Retinal pigment epithelial cell (primary cell): ENCODE measurements at places on chromosomes 6 and 20.

DNA sequence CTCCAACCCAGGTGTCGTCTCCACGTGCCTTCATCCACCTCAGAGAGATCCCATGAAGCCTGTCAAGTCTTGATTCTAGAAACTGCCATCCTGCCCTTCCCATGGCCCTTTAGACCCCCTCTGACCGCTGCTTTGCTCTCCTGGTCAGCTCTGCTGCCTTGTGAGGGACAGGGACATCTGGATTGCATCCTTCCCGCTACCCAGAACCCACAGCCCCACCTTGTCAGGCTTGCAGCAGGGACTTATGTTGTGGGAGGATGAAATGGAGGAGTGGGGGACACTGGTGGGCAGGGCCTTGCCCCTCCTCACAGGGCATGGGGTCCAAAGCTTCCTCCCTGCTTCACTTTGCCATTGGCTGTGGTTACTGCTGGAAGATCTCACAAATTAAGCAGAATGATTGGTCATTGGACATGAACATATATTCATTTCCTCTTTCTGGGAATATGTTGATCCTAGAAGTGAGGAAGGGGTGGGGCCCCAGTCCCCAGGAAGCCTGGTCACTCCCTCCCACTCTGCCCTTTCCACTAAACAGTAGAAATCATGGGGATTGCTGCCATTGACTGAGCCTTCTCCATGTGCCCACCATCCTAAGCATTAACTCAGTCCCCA lies 4.5 kb downstream of the GLP1R start:
- no peak for DNase-seq

DNA sequence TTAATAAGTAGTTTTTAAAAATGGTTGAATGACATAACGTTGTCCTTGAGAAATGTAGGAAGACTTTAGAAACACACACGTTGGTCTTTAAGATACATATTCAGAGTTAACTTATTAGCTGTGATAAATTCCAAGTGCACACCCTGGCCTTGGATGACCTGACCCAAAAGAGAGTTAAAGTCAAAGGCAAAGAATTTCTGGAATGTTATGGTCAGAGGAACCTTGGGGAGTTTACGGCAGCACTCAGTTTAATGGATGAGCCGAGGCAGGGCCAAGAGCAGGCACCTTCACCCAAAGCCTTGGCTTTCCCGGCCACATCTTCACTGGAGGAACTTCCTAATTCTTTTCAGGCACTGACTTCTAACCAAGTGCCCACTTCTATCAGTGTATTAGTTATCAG lies 200.5 kb downstream of the SMOC2 start:
- no peak for DNase-seq

- DNase-seq: no peak
Measured at GRCh38 chr6:3841066-3841454, 8.1 kb upstream of the FAM50B start.

DNA sequence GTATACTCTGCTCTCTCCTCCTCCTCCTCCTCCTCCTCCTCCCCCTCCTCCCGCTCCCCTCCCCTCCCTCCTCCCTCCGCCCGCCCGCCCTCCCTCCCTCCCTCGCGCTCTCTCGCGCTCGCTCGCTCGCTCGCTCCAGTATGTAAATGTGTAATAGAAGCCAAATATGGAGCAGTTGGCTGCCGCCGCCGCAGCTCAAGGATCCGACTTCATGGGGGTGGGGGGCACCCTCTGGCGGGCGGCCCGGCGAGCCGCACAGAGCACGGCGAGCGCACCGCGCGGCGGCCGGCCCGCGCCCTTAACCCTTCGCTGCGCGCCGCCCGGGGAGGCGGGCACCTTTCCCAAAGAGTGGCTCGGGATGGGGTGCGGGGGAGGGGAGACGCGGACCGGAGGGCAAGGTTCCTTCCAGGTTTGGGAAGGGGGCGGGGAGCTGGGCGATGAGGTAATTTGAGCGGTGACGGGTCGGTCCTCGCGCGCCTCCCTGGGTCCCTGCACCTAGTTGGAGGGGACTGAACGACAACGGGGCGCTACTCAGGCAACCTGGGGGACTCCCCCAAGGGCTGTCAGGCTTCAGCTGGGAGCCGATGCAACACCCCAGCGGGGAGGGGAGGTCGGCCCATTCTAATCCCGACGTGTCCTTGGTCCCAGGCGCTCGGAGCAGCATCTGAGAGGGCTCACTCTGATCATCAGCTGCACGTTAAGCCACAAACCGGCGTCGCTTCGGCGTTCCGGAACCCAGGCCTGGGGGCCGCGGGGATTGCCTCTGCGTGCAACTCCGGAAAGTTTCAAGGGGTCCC lies 409 bp upstream of the ATXN1 start:
- peak; percentile 75 for DNase-seq

- no peak for DNase-seq
Measured at GRCh38 chr20:2213401-2213800, 82.4 kb upstream of the TGM3 start.

GRCh38 chr6:168067081-168067759 lies 11.8 kb downstream of the FRMD1 start:
- DNase-seq: no peak

GRCh38 chr20:5526516-5526915 lies 209.8 kb upstream of the PROKR2 start:
- no peak for DNase-seq

DNA sequence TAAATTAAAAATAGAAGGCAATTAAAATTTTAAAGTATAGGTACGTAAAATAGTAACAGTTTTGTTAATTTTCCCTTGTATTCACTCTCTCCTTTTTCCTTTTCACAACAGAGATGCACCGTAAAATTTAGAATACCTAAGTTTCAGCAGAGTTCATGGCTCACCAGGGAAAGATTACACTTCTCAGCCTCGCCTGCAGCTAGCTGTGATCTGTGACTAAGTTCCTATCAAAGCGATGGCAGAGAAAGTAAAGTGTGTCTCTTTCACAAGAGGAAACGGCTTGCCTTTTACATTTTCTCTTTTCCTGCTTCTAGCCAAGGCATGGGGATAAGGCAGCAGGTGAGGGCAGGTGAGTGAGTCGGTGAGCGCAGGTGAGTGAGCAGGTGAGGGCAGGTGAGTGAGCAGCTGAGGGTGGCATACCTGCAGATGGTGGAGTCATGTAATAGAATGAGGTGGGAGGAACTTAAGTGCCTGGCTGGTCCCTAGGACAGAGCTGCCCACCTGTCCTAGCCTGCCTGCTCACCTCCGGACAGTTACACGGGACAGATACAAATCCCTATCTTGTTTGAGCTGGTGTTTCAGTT lies 30.9 kb downstream of the ZFP64 start:
- DNase-seq: no peak

GRCh38 chr6:135458051-135458450 lies 39.5 kb downstream of the AHI1 start:
- no peak for DNase-seq

DNA sequence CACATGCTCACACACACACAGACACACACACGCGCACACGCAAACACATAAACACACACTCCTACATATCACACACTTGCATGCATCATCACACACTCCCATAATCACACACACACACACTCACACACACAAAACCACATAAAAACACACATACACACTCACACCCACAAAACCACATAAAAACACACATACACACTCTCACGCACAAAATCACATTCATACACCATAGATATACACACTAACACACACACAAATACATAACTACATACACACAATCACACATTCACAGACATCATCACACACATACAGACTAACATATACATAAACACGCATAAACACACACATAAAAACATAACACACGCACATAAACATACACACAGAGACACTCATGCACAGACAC lies 57.8 kb upstream of the QKI start:
- no peak for DNase-seq

DNA sequence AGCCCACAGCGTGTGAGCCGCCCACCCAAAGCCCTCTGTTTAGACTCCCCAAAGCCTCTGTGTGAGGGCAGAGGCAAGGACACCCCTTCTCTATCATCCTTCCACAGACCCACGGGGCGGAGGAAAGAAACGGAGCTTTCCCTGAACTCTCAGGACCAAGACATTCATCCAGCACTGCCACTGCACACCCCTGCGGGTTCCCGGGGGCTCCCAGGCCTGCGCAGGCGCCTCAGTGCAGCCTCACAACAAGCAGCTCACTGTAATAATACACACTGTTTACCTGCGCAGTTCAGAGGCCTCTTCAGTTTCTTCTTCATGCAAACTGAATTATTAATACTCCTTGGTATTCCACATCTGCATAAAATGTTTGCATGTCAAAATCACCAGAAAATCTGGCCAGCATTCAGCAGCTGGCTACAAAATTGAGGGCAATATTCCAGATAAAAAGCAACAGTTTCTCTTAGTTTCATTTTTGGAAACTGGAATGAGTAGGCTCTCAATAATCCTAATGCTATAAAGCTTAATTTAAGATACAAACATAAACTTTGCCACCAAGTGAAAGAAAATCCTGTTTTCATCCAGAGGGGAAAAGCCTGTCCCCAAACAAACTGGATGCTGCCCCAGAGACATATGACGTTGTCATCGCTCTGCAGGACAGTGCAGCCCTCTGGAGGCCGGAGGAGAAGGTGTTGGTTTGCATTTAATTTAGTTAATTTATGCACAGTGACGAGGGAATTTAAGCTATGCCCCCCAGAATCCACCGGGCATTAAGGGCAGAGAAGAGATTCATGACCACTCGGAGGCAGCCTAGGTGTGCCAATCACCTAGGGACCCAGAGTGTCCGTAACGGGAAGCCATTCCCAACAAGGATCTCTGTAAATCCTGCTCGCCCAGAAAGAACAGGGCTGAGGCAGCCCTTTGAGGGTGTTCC lies 45.3 kb downstream of the NINL start:
- no peak for DNase-seq

DNA sequence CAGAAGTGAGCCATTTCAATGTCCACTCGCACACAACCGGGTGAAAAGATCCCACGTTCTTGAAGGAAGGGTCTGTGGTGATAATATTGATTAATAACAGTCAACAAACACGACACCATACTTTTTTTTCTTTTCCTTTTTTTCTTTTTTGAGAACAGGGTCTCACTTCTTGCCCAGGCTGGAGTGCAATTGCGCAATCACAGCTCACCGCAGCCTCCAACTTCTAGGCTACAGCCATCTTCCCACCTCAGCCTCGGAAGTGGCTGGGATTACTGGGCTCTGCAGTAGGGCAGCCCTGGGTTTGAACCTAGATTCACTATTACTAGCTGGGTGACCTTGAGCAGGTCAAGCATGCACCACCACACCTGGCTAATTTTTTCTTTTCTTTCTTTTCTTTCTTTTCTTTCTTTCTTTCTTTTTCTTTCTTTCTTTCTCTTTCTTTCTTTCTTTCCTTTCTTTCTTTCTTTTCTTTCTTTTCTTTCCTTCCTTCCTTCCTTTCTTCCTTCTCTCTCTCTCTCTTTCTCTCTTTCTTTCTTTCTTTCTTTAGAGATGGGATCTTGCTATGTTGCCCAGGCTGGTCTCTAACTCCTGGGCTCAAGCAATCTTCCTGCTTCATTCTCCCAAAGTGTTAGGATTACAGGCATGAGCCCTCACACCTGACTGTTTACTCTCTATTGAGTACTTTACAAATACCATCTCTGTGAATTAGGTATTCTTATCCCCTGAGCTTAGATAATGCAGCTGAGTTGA lies 123.9 kb downstream of the SNX5 start:
- DNase-seq: no peak

DNA sequence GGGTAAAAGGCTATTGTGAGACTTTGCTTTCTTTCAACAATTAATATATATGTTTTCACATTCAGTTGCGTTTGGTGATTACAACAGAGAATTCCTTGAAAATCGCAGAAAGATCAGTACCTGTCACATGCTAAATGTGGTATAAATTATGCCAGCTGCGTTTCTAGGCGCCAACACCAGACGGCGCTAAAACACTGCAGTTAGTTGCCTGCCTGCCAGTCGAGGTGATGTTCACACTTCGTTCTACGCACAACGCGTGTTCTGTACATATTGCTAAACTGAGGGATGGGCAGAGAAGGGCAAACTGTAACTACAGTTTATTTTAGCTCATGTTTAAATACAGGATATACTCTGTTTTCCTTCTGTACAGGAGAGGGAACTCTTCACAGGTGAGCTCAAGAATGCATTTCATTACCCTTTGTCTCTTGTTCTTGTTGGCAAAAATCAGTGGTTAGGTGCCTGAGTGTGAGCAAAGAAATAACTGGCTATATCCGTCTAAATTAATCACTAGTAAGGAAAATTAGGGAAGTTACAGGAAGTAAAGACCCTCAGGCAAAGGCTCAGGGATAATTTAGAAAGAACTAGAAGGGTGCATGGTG lies 100.1 kb upstream of the RGS17 start:
- peak; percentile 7 for DNase-seq

GRCh38 chr6:3814539-3814938 lies 34.6 kb upstream of the FAM50B start:
- no peak for DNase-seq

GRCh38 chr6:160990847-160991405 lies 643 bp upstream of the MAP3K4 start:
- DNase-seq: no peak

DNA sequence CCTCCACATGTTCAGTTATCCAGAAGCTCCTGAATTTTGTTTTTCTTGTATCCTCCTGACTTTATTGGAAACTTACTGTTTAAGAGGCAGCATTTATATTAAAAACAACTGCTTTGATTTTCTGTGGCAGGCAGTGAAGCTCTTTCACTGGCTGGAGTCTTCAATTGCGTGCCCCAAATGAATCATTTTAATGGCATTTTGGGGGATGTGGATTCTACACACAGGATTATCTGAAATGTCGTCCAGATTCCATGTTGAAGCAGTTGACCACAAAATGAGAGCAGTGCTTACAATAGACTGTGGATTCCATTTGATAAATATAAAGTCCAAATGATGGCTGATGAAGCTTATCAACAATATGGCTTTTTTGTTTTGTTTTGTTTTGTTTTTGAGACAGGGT lies 41.0 kb upstream of the HIVEP1 start:
- DNase-seq: peak; percentile 73
